ENCODE measurements at places on chromosomes 16 and 17. TPM values are rescaled to one million over a fixed set of nuclear protein-coding genes. Genes with fewer than 3 reads are reported as not detected.

DNA sequence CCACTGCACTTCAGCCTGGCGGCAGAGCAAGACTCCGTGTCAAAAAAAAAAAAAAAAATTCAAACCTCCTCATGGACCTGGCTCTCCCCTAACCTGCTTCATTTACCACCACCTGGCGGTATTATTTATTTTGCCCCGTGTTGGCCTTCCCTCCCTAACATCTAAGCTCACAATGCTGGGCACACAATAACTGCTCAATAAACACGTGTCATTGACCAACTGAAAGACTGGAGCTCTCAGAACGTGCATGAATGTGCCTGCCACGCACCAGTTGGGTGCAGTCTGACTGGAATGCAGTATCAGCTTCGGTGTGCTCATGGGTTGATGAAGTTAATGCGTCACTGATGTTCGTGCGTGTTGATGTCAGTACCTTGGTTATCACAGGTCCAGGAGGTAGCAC, 64.4 kb upstream of the CDC42EP4 start:
- no peak for DNase-seq
- H3K36me3 ChIP-seq, result no peaks in the 10 kb centered on the region
- no peaks in the 10 kb centered on the region for H3K4me1 ChIP-seq
- no peak overlapping the region for H3K27ac ChIP-seq
- H3K4me3 ChIP-seq, result no peak overlapping the region

GRCh38 chr16:50469744-50470321, 78.4 kb upstream of the NKD1 start:
- no peaks in the 10 kb centered on the region for H3K27me3 ChIP-seq
- H3K4me3 ChIP-seq, result no peak overlapping the region
- no peak for DNase-seq
- H3K27ac ChIP-seq, result no peak overlapping the region

GRCh38 chr17:10115536-10115932, 82.9 kb downstream of the GAS7 start:
- H3K4me1 ChIP-seq, result peaks cover 45% of the 10 kb centered on the region
- H3K36me3 ChIP-seq, result no peaks in the 10 kb centered on the region
- H3K4me3 ChIP-seq, result no peak overlapping the region
- DNase-seq, result no peak
- H3K27me3 ChIP-seq, result no peaks in the 10 kb centered on the region

- peaks cover 11% of the 10 kb centered on the region for H3K4me1 ChIP-seq
- no peak overlapping the region for H3K4me3 ChIP-seq
Observed at GRCh38 chr17:65175952-65176351, 38.8 kb downstream of the RGS9 start.

- H3K4me3 ChIP-seq, result no peak overlapping the region
- H3K27ac ChIP-seq, result no peak overlapping the region
- H3K36me3 ChIP-seq, result peaks cover 6% of the 10 kb centered on the region
- no peak for DNase-seq
- peaks cover 7% of the 10 kb centered on the region for H3K4me1 ChIP-seq
Observed at GRCh38 chr16:361872-362701, 8.3 kb downstream of the MRPL28 start.

DNA sequence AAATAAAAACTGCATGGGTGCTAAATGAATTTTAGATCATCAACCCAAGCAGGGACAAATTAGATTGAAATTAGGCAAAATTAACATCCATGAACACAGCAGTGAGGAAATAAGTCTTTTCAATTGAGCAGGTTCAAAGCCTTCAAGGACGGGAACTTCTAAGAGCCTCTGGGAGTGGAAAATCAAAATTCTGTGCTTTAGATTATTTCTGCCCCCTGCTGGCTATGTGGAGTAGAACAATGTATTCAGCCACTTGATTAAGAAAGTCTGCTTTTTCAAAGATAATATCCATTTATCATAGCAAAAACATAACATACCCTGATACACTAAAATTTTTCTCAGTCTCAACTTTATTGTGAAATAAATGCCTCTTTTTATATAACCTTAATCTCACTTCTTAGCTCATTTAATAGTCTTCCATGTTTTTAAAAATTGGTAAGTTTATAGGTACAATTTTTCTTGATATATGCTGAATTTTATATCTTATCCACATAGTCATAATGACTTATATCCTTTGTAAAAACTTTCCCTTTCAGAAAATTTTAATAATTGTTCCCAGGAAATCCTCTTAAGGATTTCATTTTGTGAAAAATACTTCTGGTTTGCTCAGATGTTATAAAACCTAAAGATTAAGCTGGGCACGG, 28.1 kb upstream of the NOL11 start:
- peaks cover 6% of the 10 kb centered on the region for H3K4me1 ChIP-seq
- H3K27ac ChIP-seq, result no peak overlapping the region
- no peak for DNase-seq
- H3K27me3 ChIP-seq, result no peaks in the 10 kb centered on the region
- no peaks in the 10 kb centered on the region for H3K36me3 ChIP-seq

- H3K4me3 ChIP-seq, result no peak overlapping the region
- no peaks in the 10 kb centered on the region for H3K36me3 ChIP-seq
- no peaks in the 10 kb centered on the region for H3K4me1 ChIP-seq
- no peak for DNase-seq
- no peak overlapping the region for H3K27ac ChIP-seq
Observed at GRCh38 chr16:23917621-23918020, 81.8 kb downstream of the PRKCB start.

- DNase-seq, result no peak
- H3K27ac ChIP-seq, result no peak overlapping the region
- H3K4me3 ChIP-seq, result no peak overlapping the region
- H3K36me3 ChIP-seq, result peaks cover 83% of the 10 kb centered on the region
- H3K27me3 ChIP-seq, result no peaks in the 10 kb centered on the region
Observed at GRCh38 chr16:88722784-88723506, 16.6 kb downstream of the CTU2 start.

GRCh38 chr16:3748307-3748706, 31.0 kb upstream of the TRAP1 start:
- H3K4me3 ChIP-seq, result no peak overlapping the region
- peaks cover 36% of the 10 kb centered on the region for H3K36me3 ChIP-seq
- no peak for DNase-seq
- no peak overlapping the region for H3K27ac ChIP-seq
- H3K27me3 ChIP-seq, result no peaks in the 10 kb centered on the region

- no peak overlapping the region for H3K4me3 ChIP-seq
- DNase-seq, result no peak
- H3K36me3 ChIP-seq, result no peaks in the 10 kb centered on the region
- H3K27ac ChIP-seq, result no peak overlapping the region
Observed at GRCh38 chr16:53955221-53955875, 251.4 kb downstream of the FTO start.

DNA sequence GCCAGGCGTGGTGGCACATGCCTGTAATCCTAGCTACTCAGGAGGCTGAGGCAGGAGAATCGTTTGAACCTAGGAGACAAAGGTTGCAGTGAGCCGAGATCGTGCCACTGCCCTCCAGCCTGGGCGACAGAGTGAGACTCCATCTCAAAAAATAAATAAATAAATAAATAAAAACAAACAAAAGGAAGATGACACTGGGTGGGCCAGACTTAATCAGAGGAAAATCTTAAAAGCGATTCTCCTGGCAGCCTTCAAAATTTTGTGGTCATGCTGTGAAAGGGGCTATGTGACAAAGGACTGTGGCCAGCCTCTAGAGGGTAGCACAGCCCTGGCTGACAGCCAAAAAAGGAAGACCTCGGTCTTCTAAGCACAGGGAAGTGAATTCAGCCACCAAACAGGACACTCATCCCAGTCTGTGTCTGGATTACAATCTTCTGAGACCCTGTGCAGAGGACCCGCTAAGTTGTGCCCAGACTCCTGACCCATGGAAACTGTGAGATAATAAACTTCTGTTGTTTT, 391.1 kb downstream of the CNTNAP4 start:
- no peak for DNase-seq
- H3K27me3 ChIP-seq, result no peaks in the 10 kb centered on the region
- no peaks in the 10 kb centered on the region for H3K4me1 ChIP-seq
- no peaks in the 10 kb centered on the region for H3K36me3 ChIP-seq
- no peak overlapping the region for H3K27ac ChIP-seq

GRCh38 chr16:86195863-86196630, 297.1 kb downstream of the IRF8 start:
- no peaks in the 10 kb centered on the region for H3K27me3 ChIP-seq
- peaks cover 4% of the 10 kb centered on the region for H3K4me1 ChIP-seq
- peak overlapping the region; percentile 29 for H3K4me3 ChIP-seq
- no peaks in the 10 kb centered on the region for H3K36me3 ChIP-seq

GRCh38 chr16:54275956-54276355, 10.6 kb downstream of the IRX3 start:
- DNase-seq, result no peak
- H3K4me3 ChIP-seq, result no peak overlapping the region
- H3K27me3 ChIP-seq, result no peaks in the 10 kb centered on the region
- no peaks in the 10 kb centered on the region for H3K36me3 ChIP-seq
- no peaks in the 10 kb centered on the region for H3K4me1 ChIP-seq

DNA sequence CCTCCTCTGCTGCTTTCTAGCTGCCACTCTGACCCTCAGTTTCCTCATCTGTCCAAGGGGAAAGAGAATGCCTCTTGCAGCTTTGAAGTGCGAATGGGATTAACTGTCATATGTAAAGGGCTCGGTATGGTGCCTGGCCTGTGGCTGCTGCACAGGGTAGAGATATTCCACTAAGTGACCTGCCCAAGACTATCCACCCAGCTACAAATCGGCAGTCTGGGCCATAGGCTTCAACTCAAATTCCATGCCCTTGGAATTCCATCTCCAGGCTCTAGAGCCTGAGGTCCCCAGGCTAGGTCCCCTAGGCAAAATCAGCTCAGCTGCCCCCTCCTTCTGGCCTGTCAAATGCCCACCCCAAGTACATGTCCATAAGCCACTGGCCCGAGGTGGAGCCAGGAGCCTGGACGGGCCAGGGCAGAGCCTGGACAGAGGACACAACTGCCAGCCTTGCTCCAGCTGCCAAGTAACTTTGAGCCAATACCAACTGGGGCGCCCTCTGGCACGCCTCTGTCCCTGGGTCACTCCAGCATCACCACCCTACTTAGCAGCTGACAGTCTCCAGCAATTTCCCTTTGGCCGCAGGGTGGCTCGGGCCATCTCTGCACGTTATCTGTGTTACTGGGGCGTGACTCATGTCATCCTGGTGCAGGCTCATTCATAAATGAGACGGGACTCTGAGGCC, 57.2 kb downstream of the SDK2 start:
- no peak overlapping the region for H3K4me3 ChIP-seq
- no peaks in the 10 kb centered on the region for H3K27me3 ChIP-seq
- peaks cover 14% of the 10 kb centered on the region for H3K4me1 ChIP-seq

GRCh38 chr16:64428463-64429113, 693.3 kb downstream of the CDH11 start:
- H3K27ac ChIP-seq, result no peak overlapping the region
- no peak overlapping the region for H3K4me3 ChIP-seq
- H3K36me3 ChIP-seq, result no peaks in the 10 kb centered on the region
- DNase-seq, result no peak
- no peaks in the 10 kb centered on the region for H3K4me1 ChIP-seq
- H3K27me3 ChIP-seq, result no peaks in the 10 kb centered on the region

- H3K27ac ChIP-seq, result no peak overlapping the region
- H3K36me3 ChIP-seq, result peaks cover 72% of the 10 kb centered on the region
- H3K27me3 ChIP-seq, result no peaks in the 10 kb centered on the region
- H3K4me3 ChIP-seq, result no peak overlapping the region
- DNase-seq, result no peak
Observed at GRCh38 chr17:60514053-60514452, 12.0 kb downstream of the APPBP2 start.

DNA sequence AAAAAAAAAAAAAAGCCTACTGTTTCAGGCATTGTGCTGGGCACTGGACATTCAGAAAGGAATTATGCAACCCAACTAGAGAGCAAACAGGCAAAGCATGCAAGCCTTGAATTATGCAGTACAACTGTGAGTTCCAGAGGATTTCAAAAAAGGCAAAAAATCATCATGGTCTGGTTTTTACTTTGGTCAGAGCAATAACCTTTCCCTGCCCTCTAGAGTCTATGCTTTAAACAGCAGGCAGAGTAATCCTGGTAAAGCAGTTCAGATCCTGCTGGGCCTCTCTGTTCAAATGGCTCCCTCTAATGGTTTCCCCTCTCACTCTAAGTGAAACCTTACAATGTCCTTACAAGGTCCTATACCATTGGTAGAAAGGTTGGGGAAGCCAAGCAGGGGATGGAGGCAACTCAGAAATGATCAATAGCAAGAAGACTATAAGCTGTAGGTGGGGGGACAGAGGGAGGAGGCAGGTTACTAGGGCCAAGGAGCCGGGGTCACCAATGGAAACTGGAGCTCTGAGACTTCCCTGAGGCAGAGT, 4.6 kb upstream of the TAF15 start:
- H3K36me3 ChIP-seq, result no peaks in the 10 kb centered on the region
- no peak overlapping the region for H3K4me3 ChIP-seq
- no peak for DNase-seq
- peaks cover 45% of the 10 kb centered on the region for H3K4me1 ChIP-seq
- peak overlapping the region; percentile 27 for H3K27ac ChIP-seq
- no peaks in the 10 kb centered on the region for H3K27me3 ChIP-seq

- H3K27ac ChIP-seq, result peak overlapping the region; percentile 33
- peaks cover 54% of the 10 kb centered on the region for H3K27me3 ChIP-seq
- DNase-seq, result no peak
- no peaks in the 10 kb centered on the region for H3K4me1 ChIP-seq
Observed at GRCh38 chr17:48439875-48440505, 10.0 kb upstream of the SKAP1 start.

- no peak for DNase-seq
- peaks cover 41% of the 10 kb centered on the region for H3K36me3 ChIP-seq
- H3K27ac ChIP-seq, result no peak overlapping the region
- peak overlapping the region; percentile 21 for H3K4me3 ChIP-seq
- H3K27me3 ChIP-seq, result no peaks in the 10 kb centered on the region
Observed at GRCh38 chr17:7851438-7852261, 3.2 kb upstream of the TMEM88 start.

GRCh38 chr16:84879569-84880487, 60.0 kb downstream of the CRISPLD2 start:
- peaks cover 31% of the 10 kb centered on the region for H3K4me1 ChIP-seq
- DNase-seq, result no peak
- no peaks in the 10 kb centered on the region for H3K27me3 ChIP-seq
- peaks cover 42% of the 10 kb centered on the region for H3K36me3 ChIP-seq

GRCh38 chr17:8502126-8502525, 66.4 kb downstream of the NDEL1 start:
- H3K36me3 ChIP-seq, result peaks cover 4% of the 10 kb centered on the region
- no peak overlapping the region for H3K27ac ChIP-seq
- H3K4me1 ChIP-seq, result no peaks in the 10 kb centered on the region
- no peak for DNase-seq
- no peak overlapping the region for H3K4me3 ChIP-seq

The ACSM3 gene
- total RNA-seq, result 1.3 TPM

The CSH1 gene
- total RNA-seq, result not detected

The HCFC1R1 gene
- total RNA-seq, result 32.4 TPM

The AARSD1 gene
- 22.7 TPM for total RNA-seq

The ERN2 gene
- not detected for total RNA-seq

The FBXO39 gene
- total RNA-seq, result 1.3 TPM

The TERB1 gene
- total RNA-seq, result not detected

Data from esophagus squamous epithelium (tissue), 5 donors.